ENCODE measurements at places on chromosomes 11 and 22. TPM values are rescaled to one million over a fixed set of nuclear protein-coding genes. Genes with fewer than 3 reads are reported as not detected.
A peak's percentile ranks its signal among the peaks of the same experiment; 100 is the strongest.

GRCh38 chr11:10329935-10330334 is 25.1 kb downstream of the ADM start:
- peak overlapping the region; percentile 34 for H3K27ac ChIP-seq
- H3K4me3 ChIP-seq: no peak overlapping the region
- no peaks in the 10 kb centered on the region for H3K36me3 ChIP-seq
- DNase-seq: no peak
- no peaks in the 10 kb centered on the region for H3K27me3 ChIP-seq
- H3K4me1 ChIP-seq: peaks cover 39% of the 10 kb centered on the region

DNA sequence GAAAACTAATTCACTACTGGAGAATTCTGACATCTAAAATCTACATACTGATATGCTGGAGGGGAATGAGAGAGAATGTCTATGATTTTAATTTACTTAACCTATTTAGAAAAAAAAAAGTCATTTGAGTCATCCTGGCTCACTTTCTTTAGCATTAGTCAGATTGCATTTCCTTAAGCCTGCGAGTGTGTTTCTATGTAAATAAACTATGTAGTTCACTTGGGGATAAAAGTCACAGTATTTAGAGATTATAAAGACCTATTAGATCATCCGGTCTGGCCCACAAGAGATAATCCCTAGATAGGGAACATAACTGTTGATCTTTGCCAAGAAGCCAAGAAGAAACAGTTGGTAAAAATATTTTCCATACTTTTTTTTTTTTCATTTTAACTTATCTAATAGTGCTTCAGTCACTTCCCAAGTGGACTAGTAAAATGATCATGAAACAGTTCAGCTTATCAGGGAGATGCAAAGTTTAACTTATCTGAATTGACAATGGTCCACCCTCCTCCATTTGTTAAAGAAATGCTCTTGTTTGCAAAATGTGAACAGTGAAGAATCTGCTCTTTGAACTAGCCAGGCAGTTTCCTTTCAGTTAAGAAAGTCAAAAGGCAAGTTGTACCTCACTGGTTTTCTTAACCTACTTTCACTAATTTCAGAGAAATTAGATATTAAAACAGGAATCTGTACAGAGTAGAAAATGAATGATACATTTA is 21.2 kb upstream of the BLID start:
- peaks cover 11% of the 10 kb centered on the region for H3K27me3 ChIP-seq
- no peak overlapping the region for H3K4me3 ChIP-seq
- DNase-seq: peak; percentile 29
- H3K4me1 ChIP-seq: peaks cover 12% of the 10 kb centered on the region
- H3K36me3 ChIP-seq: no peaks in the 10 kb centered on the region

GRCh38 chr11:76074148-76075095 is 131.9 kb downstream of the WNT11 start:
- no peaks in the 10 kb centered on the region for H3K27me3 ChIP-seq
- no peak overlapping the region for H3K4me3 ChIP-seq
- DNase-seq: no peak
- no peaks in the 10 kb centered on the region for H3K36me3 ChIP-seq
- peaks cover 14% of the 10 kb centered on the region for H3K4me1 ChIP-seq

Gene HBB
- total RNA-seq: not detected

Gene WT1
- total RNA-seq: 0.24 TPM

Gene NCR3LG1
- 15.2 TPM for total RNA-seq

GRCh38 chr11:15419696-15420095 is 305.0 kb downstream of the INSC start:
- no peaks in the 10 kb centered on the region for H3K27me3 ChIP-seq
- no peak for DNase-seq
- no peaks in the 10 kb centered on the region for H3K36me3 ChIP-seq

DNA sequence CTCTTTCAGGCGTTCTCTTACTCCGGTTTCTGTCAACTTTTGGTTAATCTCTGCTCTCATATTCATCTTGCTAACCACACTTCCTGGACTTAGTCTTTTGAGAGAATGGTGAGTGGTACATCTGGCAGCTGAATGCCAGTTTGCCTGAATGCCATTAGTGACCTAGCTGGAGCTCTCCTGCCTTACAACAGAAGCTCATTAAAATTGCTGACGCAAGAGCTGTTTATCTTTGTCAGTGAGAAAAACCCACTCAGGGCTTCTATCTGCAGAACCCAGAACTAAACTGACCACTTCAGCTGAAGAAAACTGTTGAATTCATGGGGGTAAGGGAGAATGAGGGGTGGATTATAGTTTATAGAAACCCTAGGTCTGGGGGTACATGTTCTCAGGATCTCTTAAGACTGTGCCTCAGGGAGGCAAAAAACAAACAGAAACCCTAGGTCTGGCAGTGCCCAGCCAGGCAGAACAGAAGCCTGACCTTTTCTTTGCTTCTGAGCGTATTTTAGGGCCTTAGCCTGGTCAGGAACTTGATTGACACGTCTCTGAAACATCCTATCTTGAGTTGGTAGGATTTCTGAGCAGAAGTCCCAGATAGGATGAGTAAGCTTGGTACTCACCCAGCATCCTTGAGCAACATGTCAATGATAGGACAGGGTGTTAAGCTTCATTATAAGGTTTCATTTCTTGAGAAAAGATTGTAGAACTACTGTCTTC is 52.8 kb upstream of the YWHAH start:
- H3K36me3 ChIP-seq: no peaks in the 10 kb centered on the region
- H3K4me3 ChIP-seq: no peak overlapping the region
- H3K27me3 ChIP-seq: no peaks in the 10 kb centered on the region
- H3K4me1 ChIP-seq: peaks cover 6% of the 10 kb centered on the region
- no peak for DNase-seq
